ENCODE measurements at places on chromosomes 5 and 9.

- no peak for DNase-seq
These were observed 344.8 kb downstream of the NTRK2 start for GRCh38 chr9:85014292-85014691.

GRCh38 chr5:19988457-19988856, 457 bp upstream of the CDH18 start:
- no peak for DNase-seq

- DNase-seq: no peak
These were observed 6.6 kb downstream of the NINJ1 start for GRCh38 chr9:93127395-93127911.

- DNase-seq: no peak
These were observed 374.1 kb upstream of the ACO1 start for GRCh38 chr9:32010322-32010721.

DNA sequence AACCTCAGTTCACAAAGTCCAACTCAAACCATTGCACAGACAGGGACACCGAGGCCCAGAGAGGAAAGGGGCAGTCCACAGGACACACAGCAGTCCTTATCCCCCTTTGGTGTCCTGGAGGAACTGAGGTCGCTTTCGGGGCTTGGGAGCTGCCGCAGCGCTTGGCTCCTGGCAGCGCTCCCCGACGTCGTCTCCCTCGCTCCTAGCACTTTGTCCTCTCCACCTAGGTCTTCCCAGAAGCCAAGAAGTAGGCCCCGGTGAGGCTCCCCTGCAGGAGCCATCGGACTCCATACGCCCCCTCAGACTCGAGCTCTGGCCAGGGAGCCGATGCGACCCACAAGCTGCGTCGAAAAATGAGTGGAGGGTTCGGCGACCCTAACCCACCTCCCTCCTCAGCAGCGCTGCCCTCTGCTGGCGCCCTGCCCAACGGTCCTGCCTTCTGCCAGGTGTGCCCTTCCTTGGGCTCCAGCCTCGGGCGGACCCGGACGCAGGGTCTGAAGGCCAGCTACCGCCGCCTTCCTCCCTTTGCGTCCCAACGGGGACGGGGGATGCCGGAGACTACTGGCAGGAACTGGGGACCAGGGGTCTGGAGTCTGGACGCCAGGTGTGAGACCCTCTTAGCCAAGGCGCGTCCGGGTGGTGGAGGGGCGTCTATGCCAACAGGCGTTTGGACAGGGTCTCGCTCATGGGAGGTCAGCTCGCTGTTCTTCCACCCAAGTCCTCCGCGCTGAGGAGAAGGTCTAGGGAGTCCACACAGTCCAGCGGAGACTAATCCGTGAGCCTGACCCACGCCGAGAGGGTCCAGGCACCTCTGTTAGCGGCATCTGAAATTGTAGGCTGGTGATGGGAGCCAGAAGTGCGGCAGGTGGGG, 2.1 kb upstream of the PRDM12 start:
- DNase-seq: no peak

- DNase-seq: no peak
These were observed 27.1 kb downstream of the GRAMD2B start for GRCh38 chr5:126450346-126450745.

DNA sequence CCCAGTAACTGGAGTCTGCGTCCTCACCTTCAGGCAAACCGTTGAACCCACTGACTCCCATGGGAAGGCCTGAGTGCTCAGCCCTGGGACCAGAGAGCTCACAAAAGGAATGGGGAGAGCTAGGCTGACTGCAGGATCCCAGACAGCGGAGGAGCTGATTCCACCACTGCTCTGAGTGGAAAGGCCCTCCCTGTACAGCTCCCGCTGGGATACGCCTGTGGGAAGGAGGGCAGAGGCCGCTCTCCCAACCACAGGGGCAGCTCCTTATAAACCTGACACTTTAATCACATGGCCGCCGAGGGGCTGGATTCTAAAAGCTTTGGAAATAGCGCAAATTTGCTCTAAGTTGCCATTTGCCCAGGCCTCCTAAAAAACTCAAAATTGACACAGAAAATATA, 37.1 kb downstream of the DBH start:
- no peak for DNase-seq

DNA sequence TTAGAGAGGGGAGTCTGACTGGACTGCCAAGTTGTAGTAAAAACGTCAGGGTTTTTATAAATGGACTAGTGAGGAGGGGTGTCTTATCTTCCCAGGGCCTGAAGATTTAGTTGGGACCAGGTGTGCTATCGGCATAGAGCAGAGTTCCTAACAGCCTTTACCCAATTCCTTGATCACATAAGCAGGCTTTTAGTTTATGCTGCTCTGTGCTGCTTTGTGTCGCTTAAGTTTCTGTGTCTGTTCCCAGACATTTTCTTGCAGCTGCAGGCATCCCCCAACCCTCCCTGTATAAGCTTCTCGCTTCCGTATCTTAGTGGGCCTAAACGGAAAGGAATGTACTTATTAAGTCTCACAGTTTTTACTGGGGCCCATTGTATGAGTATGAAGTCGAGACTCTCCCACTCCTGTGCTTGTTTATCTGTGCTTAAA, 2.6 kb upstream of the SMC5 start:
- peak; percentile 43 for DNase-seq

DNA sequence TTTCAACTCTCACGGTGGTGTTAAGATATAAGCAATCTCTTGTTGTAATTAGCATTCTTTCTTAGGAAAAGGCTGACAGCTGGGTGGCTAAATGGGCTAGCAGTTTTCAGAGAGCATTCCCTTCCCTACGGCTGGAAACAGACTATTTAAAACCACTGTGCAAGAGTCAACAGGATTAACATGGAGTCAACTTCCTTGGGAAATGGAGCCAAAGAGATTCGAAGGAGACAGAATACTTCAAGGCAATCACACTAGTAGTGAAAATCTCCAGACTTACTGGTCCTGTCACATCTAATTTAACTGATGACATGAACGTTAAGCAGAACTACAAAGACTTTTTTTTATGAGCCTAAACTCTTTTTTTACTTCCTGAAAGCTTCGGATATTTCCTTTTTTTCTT, 453.3 kb upstream of the ITGA1 start:
- no peak for DNase-seq

DNA sequence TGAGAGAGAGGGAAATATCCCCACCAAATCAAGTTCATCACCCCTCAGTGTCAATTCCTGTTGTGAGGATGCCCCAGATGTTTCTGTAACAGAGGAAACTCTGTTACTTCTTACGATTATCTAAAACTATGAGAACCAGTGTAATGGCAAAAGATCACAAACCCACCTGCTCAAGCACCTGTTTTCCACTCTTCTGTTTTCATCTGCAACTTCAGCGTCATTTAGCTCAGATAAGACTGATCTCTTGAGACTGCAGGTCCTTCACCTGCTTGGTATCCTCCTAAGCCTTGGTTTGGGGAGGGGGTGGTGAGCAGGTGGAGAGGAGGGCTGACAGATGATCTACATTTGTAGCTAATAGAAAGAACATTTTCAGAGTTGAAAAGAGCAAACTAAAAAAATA, 229.3 kb downstream of the SLF1 start:
- DNase-seq: no peak

DNA sequence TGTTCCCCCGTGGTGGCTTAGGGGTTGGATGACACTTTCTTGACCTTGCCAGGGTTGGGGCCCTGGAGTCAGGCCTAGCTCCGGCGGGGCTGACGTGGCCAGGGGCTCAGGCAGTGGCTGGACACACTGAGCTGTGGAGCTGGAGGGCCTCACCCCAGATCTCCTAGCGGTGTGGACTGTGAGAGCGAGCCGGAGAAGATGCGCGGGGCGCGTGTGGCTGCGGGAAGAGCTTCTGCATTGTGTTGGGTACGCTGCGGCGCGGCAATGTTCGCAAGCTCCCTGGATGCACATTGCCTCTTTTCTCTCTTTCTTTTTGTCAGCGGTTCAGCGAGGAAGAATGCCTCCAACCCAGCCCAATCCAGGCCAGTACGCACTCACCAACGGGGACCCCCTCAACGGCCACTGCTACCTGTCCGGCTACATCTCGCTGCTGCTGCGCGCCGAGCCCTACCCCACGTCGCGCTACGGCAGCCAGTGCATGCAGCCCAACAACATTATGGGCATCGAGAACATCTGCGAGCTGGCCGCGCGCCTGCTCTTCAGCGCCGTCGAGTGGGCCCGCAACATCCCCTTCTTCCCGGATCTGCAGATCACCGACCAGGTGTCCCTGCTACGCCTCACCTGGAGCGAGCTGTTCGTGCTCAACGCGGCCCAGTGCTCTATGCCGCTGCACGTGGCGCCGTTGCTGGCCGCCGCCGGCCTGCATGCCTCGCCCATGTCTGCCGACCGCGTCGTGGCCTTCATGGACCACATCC, 4.8 kb downstream of the NR2F1 start:
- DNase-seq: no peak

DNA sequence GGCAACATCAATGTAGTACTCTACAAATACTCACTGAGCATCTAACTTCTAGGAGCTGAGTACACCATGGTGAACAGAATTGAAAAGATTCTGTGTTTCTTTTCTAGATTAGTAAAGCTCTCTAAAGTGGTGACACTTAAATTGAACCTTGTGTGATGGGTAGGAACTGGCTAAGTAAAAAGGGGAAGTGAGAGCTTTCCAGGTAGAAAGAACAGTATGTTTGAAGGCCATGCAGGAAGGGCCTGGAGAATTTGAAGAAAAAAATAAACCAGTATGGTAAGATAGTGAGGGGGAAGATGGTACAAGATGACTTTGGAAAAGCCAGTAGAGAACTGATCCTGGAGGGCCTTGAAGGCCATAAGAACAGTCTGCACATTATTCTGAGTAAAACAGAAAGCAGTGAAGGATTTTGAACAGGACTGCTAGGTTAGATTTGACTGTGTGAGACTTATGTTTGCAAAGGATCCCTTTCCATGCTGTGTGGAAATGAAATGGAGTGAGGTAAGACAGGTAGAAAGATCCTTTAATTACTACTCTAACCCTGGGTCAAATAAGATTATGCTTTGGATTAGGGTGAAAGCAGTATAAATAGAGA, 46.7 kb upstream of the UBQLN1 start:
- DNase-seq: no peak

DNA sequence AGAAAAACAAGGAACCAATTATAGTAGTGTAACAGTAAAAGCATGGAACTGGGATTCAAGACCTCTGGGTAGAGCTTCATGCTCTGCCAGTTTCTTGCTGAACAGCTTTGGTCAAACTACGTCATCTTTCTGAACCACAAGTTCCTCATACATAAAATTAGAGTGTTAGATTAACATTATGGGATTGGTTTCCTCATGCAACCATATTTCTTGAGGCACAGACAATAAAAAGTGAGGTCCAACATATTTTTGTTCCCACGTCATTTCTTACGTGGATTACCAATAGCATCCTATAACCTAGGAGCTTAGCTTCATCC, 354.8 kb downstream of the TMEM232 start:
- DNase-seq: peak; percentile 20

- no peak for DNase-seq
These were observed 11.9 kb downstream of the UNC5A start for GRCh38 chr5:176822041-176822792.

- no peak for DNase-seq
These were observed 3.0 kb downstream of the DAPK1 start for GRCh38 chr9:87500491-87501270.

GRCh38 chr5:79464695-79465332, 49.1 kb downstream of the HOMER1 start:
- no peak for DNase-seq

DNA sequence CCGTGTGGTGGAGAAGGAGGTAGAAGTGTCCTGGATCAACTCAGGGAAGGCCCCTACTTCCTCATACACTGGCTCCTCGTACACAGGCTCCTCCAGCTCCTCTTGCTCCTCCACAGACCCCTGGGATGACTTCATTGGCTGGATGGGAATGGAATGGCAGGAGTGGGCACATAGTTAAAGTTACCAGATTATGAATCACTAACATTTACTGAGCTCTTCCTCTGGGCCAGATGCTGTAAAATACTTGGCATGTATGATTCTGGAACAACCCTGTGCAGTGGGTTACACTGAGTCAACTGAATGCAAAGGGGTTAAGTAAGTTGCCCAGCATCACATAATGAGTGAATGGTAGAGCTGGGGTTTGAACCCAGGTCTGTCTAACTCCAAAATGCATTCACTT, 3.1 kb upstream of the FCHSD1 start:
- no peak for DNase-seq

DNA sequence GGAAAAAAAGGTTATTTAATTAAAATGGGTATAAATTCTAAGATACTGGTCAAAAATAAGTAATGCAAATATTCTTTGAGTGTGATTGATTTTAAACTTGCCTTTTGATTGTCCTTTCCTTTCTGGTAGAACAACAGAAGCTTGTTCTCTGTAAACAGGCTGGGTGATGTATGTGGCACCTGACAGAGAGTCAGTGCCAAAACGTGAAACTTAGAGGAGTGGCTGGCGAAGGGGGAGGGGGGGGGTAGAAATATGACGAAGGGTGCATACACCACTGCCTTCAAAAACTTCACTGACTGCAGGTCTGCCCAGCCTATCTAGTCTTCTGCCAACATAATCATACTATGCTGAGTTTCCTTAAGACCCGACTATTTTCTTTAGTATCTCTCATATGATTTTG, 629.8 kb upstream of the SEMA6A start:
- no peak for DNase-seq

DNA sequence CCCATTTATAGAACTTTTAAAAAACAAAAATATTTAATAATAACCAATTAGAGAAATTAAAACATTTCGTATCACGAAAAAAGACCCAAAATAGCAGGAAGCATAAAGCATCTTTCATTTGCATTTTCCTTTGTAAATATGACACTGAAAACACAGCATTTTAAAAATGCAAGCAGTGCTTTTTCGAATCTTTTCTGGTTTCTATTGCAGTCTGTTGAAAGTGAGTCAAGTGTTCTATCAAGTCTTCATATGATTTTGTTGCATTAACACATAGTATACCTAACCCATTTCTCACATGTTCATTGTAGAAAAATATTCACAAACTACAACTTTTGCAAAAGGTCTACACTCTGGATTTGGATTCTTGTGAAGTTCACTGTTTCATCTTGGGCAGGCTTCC, 198.8 kb downstream of the SEMA5A start:
- no peak for DNase-seq

DNA sequence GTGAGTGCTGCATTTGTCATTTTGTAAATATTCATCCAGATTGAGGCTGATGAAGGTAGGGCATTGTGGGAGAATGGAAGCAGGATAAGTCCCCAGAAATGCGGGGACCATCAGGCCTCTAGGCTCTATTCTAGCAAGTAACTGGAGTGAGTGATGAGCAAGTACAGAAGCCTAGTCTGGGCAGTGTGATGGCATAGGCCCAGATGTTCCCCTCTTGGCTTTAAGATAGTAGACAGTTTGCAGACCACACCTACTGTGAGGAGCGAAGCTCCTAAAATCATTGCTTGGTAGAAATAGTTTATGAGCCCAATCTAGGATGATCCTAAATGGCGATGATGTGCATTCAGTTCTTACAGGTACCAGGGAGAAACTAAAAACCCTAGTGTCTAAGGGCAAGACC, 24.3 kb downstream of the NDFIP1 start:
- DNase-seq: no peak

- DNase-seq: no peak
These were observed 5.8 kb upstream of the RAB14 start for GRCh38 chr9:121207371-121207940.

GRCh38 chr9:12860998-12861397, 86.2 kb downstream of the LURAP1L start:
- DNase-seq: no peak

- DNase-seq: no peak
These were observed 14.6 kb downstream of the URM1 start for GRCh38 chr9:128385496-128386460.

Data from GF-D8 (cell line).